ENCODE measurements at places on chromosomes 1 and 21.

- DNase-seq: no peak
Observed at GRCh38 chr1:26530410-26530894, 891 bp downstream of the RPS6KA1 start.

- no peak for DNase-seq
Observed at GRCh38 chr1:163296504-163297263, 25.1 kb upstream of the NUF2 start.

DNA sequence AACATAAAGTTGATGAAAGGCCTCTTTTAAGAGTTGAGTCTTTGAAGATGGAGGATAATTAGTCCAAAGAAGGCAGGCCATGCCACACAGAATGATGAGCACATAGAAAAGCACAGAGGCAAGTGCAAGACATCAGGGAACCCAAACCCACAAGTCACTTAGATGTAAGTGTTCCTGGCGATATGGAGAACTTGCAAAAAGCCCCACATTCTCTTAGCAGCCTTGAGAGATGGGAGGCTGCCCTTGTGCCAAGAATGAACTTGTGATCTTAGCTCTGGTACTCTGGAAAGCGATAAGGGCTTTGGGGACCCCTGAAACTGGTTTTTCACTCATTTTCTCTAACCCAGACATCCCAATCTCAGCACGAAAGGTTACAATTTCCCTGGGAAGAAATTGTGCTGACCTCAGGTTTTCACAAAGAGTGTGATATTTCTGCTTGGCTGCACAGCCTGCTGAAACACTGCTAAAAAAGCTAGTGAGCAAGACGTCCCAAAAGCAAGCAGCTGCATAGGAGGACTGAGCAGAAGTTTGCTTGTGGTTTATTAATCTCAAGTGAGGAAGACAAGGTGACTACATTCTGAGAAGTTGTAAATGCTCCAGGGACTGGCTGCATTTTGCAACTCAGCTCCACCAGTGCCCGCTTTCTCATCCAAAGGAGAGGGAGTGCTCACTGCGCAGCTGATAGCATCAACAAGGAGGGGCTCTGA is 496.9 kb upstream of the CAMK1G start:
- no peak for DNase-seq

GRCh38 chr1:151085953-151086559 is 15.5 kb downstream of the GABPB2 start:
- no peak for DNase-seq

- DNase-seq: no peak
Observed at GRCh38 chr1:121418369-121419049, 233.7 kb downstream of the SRGAP2C start.

DNA sequence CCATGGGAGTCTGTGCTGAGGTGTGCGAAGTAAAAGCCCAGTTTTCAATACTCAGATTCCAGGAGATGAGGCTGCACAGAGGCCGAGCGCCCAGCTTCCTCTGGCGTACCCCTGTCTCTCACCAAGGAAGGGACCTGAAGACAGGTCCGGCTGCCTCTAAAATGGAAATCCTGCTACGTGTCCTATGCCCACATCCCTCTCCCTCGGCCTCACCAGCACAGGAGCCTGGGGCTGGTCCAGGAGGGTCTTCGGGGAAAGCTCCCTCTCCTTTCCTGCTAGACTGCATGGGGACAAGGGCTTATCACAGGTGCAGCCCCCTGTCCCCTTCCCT is 392 bp downstream of the MRPL55 start:
- no peak for DNase-seq

DNA sequence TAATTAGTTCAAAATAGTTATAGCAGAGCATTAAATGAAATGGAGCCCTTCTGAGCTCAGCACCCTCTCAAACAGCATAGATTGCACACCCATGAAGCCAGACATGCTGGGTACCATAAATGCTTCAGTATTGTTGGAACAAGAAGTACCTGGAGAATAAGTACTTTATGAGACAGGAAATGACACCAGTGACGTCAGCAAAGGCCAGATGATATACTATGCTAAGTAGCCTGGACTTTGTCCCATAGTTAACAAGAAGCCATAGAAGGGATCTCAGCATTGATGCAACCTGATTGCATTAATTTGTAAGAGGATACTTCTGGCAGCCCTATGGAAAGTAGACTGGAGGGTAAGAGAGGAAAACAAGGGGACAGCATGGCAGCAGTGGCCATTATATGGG is 16.3 kb upstream of the GADD45A start:
- no peak for DNase-seq

- DNase-seq: no peak
Observed at GRCh38 chr1:248786156-248786555, 30.6 kb upstream of the LYPD8 start.

All from activated gamma-delta T cell treated with anti-CD3 and anti-CD28 coated beads, Interleukin-2, amount 50 U/mL, for 16 hours (primary cell).